ENCODE measurements at places on chromosomes 5 and 9.
A peak's percentile ranks its signal among the peaks of the same experiment; 100 is the strongest.

GRCh38 chr5:56959326-56959725 lies 7.4 kb upstream of the MIER3 start:
- ATAC-seq: no peak

DNA sequence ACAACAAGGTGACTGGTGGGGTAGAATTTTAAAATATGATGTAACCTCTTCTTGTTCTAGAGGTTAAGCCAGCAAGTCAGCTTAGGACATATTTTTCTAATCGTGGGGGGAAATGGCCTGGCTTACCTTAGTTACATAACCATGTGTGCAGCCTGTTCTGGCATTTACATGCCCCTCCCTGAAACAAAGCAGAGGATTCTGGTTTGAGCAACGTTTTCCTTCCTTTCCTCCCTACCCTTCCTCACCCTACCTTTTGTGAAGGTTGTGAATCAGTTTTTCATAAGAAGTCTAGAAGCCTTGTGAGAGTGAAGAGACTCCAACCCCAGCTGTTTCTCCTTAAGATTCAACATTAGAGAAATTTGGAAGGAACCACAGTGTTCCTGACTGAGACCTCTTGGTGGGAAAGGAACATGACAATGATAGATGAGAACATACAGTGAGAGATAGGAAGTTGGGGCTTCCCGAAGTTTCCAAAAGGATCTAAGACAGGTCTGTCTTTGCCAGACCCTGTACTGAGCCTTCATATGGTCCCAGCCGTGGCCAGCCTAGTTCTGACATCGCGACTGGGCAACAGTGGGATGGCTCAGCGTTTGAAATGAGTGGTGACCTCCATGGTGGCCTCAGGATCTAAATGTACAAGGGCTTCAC lies 365.2 kb downstream of the SPATA31D1 start:
- ATAC-seq: no peak

GRCh38 chr9:25472085-25472607 lies 206.1 kb downstream of the TUSC1 start:
- ATAC-seq: no peak

DNA sequence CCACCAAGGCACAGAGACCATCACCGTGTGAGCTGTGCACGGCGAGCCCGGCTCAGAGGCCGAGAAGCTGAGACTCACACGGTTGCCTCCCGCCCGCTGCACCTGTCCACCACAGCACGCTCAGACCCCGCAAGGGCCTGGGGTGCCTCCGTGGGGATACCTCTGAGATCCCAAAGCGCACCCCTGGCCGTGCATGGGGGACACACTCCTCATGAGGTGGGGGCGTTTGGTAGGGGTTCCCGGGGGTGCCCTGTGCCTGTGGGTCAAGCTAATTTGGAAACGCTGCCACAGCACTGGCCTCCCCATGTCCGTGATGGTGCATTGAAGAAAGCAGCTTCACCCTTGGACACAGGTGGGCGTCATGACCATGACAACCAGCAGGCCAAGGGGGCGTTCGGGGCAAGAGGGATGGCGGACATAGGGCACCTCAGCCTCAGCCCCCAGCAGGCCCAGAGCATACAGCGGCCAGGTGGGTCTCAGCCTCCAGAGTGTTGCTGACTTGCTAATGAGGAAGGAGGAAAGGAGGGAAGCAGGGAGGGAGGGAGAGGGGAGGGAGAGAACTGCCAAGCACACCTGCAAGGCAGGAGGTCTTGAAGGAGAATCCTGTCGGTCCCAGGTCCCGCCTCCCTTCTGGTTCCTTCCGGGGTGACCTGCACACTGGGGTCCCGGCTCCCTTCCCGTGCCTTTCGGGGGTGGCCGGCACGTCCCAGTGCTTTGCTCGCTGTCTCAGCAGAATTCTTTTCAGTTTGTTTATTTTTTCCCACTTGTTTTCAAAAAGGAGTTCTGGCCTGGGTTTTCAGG lies 34.7 kb downstream of the GLT6D1 start:
- no peak for ATAC-seq

DNA sequence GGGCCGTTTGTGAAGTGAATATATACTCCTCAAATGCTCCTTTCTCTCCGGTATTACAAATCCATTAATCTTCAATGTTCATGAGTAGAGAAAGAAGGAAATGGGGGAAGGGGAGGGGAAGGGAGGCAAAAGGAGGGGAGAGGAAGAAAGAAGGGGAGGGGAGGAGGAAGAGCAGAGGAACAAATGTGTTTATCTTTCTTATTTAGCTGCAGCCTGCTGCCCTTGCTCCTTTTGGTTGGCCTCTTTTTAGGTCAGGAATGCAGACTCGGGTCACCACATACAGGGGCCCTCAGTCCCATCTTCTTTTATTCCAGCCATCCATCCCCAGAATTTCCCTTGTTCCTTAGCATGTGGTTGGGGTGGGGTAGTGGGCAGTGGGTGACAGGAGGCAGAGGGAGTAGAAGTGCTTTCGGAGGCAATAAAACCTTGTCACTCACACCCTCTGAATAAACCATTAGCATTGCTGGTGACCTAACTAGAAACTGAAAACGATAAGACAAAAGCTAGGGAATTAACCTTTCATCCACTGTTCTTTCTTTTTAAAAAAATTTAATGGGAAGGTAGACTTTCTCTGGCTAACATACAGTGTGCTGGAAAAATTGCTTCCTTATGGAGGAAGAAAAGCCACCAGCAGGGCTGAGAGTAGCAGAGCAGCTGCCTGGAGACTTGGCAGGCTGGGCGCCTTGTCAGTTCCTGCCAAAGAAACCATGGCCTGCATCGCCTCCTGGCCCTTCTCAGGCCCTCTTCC lies 16.8 kb upstream of the PRLR start:
- ATAC-seq: peak; percentile 33

- ATAC-seq: no peak
Observed at GRCh38 chr9:7739595-7739994, 60.0 kb downstream of the DMAC1 start.

DNA sequence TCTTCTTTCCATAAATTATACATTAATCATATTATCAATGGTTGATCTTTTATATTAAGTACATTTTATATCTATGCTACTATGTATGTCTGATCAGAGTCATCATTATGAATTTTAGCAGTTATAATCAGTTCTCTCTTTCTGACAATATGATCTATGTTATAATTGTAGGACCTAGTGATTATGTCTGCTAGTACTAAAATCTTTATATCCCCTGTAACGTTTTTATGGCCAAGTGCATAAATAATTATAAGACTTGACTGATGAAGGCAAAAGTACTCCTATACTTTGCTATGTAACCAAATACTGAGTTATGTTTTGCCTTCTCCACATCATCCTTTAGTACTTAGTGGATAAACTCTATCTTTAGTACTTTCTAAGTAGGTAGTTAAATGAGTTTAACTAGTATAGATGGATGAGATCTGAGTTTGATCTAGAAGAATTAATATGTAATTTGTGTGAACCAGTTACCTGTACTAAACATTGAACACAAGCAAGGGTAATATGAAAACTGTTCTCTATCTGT lies 75.4 kb downstream of the SLF1 start:
- ATAC-seq: peak; percentile 7

DNA sequence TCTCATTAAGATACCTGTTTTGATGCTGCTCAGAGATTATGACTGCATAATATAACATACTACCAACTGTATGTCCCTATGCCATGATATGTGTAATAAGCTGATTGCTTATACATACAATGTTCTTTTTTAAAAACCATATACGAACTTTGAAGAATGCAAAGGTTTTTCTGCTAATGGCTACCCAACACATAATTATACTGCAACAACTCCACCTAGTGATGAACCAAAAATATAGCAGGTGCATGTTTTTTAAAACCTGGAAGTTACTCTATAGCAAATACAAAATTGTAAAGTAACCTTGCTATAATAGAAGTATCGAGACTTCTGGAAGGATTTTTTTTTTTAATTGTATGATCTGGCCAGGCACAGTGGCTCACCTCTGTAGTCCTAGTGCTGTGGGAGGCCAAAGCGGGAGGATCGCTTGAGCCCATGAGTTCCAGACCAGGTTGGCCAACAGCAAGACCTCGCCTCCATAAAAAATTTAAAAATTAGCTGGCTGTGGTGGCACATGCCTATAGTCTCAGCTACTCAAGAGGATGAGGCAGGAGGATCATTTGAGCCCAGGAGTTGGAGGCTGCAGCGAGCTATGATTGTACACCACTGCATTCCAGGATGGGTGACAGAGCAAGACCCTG lies 49.1 kb downstream of the HOMER1 start:
- ATAC-seq: peak; percentile 77

DNA sequence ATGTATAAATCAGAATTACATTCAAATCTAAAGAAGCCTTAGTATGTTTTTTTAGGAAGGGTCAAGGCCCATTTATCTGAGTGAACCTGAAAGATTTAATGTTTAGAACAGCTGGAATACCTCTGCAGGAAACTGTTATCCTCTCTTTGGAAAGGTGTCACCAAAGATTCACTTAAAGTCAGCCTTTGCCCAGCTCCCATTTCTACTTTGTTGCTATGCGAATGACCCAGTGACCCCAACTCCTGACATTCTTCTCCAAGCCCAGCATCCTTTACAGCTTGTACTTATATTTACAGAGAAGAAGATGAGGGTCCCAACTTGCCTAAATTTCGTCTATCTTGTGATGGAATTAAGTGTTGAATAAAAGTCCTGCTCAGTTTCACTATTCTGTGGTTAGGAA lies 1198.6 kb downstream of the CDH12 start:
- ATAC-seq: no peak

DNA sequence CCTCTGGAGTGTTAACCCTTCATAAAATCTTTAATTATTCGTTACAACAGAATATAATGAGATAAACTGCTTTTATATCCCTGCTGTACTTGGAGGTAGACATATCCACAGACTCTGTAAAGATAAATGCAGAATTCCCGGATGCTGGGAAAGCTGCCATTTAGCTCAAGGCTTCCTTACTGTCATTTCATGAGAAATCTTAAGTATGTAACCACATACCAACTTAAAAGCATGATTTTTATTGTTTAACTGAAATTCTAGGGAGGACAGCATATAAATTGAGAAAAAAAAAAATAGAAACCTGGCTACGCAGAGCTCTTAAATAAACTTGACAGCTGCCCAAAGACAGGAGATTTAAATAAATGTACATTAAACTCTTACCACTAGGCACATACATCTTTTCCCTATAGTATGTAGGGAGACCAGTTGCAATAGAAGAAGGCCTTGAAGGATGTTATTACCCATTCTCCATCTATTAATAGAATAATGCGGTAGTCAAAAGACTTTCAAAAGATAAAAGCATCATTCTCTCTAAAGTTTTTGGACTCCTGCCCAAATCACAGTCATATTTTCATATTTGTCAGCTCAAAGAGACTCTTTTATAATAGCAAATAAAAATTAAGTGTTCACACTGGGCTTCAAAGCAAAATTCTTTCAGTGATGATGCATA lies 373.8 kb downstream of the NDUFS4 start:
- peak; percentile 67 for ATAC-seq

GRCh38 chr5:99076723-99077640 lies 148.2 kb upstream of the CHD1 start:
- no peak for ATAC-seq

- ATAC-seq: no peak
Observed at GRCh38 chr5:132308701-132309100, 14.5 kb downstream of the SLC22A4 start.

- no peak for ATAC-seq
Observed at GRCh38 chr5:16970260-16970659, 34.2 kb upstream of the MYO10 start.

DNA sequence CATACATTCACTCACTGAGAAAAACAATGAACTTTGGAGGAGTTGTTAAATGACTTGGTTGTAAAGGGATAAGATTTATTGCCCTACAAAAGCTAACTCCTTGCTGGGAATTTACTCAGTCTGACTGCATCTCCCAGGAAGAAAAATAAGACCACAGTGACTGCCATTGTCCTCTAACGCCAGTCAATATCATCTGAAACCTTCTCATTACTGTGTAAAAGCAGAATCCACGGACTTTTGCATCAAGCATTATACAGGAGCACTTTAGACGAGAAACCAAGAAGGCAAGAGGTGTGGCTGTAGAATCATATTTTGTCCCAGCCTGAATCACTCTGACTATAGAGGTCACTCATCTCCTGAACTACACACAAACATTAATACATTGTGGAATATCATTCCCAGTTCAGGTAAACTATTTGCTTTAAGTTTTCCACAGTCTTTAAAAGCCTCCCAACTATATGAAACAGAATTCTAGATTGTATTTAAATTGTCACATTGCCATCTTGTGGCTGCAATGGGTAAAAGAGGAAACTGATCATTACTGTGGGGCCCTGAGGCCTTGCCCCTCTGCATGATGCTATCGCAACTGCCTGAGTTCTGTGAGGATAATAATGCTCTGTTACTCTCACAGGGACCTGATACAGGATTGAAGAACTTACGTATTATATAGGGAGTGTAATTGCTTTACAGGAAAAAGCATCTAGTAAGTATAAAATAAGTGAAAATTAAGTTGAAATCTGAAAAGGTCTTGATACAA lies 142.9 kb downstream of the SLCO4C1 start:
- peak; percentile 86 for ATAC-seq

DNA sequence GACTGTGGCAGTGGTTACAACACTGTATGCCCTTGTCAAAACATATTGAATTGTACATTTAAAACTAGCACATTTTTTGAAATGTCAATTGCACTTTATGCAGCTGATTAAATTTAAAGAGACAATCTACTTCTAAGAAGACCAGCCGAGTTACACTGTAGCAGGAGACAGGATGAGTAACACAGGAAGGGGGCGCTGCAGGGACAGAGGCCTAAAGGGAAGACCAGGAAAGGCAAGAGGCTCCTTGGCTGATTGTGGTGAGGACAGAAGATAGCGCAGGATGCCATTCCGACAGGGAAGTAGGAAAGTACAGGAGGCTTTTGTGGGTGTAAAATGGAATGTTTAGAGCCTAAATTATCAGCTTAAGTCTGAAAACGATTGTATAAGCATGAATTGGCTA lies 28.2 kb upstream of the PPP2R2B start:
- no peak for ATAC-seq

GRCh38 chr5:148791334-148791667 lies 35.1 kb upstream of the ADRB2 start:
- no peak for ATAC-seq

- no peak for ATAC-seq
Observed at GRCh38 chr5:20434786-20435185, 446.8 kb upstream of the CDH18 start.

DNA sequence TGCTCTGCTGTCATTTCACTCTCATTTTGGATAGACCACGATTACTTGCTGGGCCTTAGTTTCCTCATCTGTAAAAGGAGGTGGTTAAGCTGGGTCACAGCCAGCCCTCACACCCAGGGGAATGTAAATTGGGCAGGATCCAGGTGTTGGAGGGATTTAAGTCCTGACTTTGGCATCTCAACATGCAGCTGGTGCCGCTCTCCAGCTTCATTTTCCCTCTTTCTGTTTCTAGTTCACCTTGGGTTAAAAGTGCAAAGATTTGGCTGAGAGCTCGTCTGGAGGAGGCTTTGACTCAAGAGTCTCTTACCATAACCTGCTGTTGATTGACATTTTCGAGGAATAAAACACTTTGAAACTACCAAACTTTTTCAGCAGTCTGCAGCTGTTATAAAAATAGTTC lies 144.3 kb upstream of the DHFR start:
- no peak for ATAC-seq

Measured in SK-N-SH treated with all-trans-retinoic acid at 6 μM for 48 hours (cell line).